ENCODE measurements at places on chromosomes 5 and 9. TPM values are rescaled to one million over a fixed set of nuclear protein-coding genes. Genes with fewer than 3 reads are reported as not detected.

GRCh38 chr5:158397278-158397677 lies 538.3 kb upstream of the CLINT1 start:
- DNase-seq: no peak

GRCh38 chr5:160749682-160750081 lies 102.3 kb downstream of the ATP10B start:
- DNase-seq: no peak

GRCh38 chr5:5380298-5380697 lies 42.2 kb upstream of the ICE1 start:
- no peak for DNase-seq

DNA sequence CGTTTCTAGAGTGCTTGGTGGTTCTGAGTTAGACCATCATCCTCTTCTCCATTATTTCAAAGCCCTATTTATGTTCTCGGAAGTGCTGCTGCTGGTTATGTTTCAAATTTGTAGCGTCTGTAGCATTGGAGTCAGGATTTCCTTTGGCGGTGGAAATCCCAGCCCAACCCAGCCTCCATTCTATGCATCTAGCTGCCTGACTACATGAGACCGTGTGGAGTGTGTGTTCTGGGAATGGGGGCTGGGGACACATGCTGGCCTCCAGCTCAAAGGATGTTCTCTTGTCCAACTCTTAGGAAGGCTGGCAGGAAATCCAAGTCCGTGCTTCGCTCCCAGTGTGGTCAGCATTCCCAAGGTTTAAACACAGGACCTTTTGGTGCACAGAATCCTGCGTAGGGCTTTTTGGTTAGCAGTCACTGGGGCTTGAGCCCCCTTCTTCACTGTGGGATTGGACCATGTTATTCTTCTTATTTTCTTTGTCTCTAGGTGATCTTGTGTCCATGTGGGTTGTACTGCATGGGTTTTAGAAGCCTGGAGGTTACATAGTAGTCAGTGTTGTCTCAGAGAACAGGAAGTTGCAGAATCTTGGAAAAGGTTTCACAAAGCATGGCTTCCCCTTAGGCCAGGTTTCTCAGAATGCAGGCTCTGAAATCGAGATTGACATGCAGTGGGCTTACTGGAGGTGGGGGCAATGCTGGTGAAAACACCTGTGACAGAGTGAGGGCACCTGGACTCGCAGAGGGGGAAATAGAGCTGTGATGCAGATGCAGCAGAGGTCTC lies 132.2 kb downstream of the ARHGAP26 start:
- no peak for DNase-seq

- peak; percentile 90 for DNase-seq
Observed at GRCh38 chr5:134524826-134525682, at the start of gene JADE2. JADE2 (plus strand) TSS chr5:134525670; CDS start chr5:134535858, 10,188 bp downstream.

GRCh38 chr5:158720281-158720680 lies 379.4 kb downstream of the EBF1 start:
- no peak for DNase-seq

DNA sequence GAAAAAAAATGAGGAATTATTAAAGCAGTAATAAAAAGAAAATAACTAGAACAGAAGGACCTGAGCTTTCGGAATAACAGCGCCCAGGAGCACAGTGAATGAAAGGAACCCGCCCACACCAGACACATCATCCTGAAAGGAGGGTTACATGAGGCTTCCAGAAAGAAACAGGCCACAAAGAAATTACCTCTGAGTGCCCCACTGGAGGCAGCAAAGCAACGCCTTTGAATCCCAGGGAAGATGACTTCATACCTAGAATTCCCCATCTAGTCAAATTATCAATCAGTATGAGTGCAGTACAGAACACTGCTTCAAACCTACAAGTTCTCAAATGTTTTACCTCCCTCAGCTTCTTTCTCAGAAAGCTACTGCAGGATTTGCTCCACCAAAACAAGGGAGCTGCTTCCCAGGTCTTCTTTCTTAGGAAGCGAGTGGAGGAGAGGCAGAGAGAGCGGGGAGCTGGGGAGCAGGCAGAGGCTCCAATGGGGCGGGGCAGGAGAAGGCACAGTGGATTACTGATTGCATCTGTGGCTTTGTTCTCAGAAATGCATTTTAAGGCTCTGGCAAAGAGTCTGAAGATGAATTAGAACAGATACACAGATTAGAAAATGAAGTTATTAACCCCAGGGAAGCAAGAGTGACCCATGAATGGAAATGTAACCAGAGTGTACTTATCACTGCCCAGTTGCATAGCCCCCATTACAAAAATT lies 87.1 kb downstream of the SEMA4D start:
- DNase-seq: no peak

- DNase-seq: no peak
Observed at GRCh38 chr5:115231598-115231997, 31.1 kb downstream of the PGGT1B start.

GRCh38 chr5:64831996-64832395 lies 63.3 kb downstream of the CWC27 start:
- no peak for DNase-seq

DNA sequence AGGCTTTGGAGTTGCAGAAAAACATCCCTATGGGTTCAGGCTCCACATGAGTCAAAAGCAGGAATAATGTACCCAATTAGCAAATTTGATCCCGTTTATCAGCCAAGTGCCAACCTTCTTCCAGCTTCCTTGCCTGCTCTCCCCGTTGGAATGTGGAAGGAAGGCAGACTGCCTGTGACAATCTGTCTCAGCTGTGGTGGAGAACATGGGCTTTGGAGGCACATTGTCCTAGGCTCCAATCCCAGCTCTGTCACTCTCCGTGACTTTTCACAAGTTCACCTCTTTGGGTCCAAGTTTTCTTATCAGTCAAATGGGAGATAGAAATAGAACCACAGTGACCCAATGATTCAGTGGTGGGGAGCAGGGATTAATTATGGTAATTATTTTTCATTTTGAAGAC lies 113.9 kb downstream of the ARHGAP26 start:
- DNase-seq: no peak

Gene SLC1A3
- 1.8 TPM for total RNA-seq

Gene FOXD4L5
- total RNA-seq: not detected

Gene TMEM215
- not detected for total RNA-seq

Gene FOXD4
- total RNA-seq: not detected

Gene KCNN2
- total RNA-seq: not detected

Gene ZMYND19
- total RNA-seq: 8.8 TPM

Gene CCL21
- total RNA-seq: 66.0 TPM

Gene SGCD
- total RNA-seq: 2.6 TPM
